ENCODE measurements at places on chromosomes 13 and 19. TPM values are rescaled to one million over a fixed set of nuclear protein-coding genes. Genes with fewer than 3 reads are reported as not detected.
A peak's percentile ranks its signal among the peaks of the same experiment; 100 is the strongest.

GRCh38 chr19:47267350-47267759 lies 7.3 kb upstream of the INAFM1 start:
- no peaks in the 10 kb centered on the region for H3K36me3 ChIP-seq
- H3K4me3 ChIP-seq: no peak overlapping the region
- no peak overlapping the region for H3K27ac ChIP-seq
- no peaks in the 10 kb centered on the region for H3K27me3 ChIP-seq

The NLRP4 gene
- total RNA-seq: 1.5 TPM

The BRSK1 gene
- total RNA-seq: 17.1 TPM

- no peak overlapping the region for H3K4me3 ChIP-seq
- no peak overlapping the region for H3K27ac ChIP-seq
- H3K36me3 ChIP-seq: no peaks in the 10 kb centered on the region
- H3K27me3 ChIP-seq: no peaks in the 10 kb centered on the region
- no peaks in the 10 kb centered on the region for H3K4me1 ChIP-seq
Observed at GRCh38 chr13:99677116-99677951, 176.1 kb downstream of the TM9SF2 start.

The COQ8B gene
- total RNA-seq: 38.5 TPM

DNA sequence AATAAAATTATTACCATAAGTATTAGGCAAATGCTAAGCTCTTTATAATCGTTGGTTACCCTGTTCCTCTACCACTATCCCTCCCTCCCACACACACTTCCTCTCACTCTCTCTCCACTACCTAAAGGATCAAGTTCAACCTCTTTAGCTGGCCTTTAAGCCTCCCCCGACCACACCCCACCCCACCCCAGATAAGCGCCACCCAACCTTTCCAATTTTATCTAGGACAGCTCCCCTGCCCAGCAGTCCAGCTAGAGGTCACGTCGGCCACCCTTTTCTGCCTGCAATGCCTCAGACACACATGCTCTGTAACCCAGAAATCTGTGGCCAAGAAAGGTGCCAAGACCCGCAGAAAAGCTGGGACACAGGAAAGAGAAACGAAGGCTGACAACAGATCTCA lies 1.1 kb downstream of the LYPD4 start:
- no peak for DNase-seq
- H3K36me3 ChIP-seq: no peaks in the 10 kb centered on the region
- no peaks in the 10 kb centered on the region for H3K27me3 ChIP-seq
- no peak overlapping the region for H3K4me3 ChIP-seq
- H3K27ac ChIP-seq: no peak overlapping the region

DNA sequence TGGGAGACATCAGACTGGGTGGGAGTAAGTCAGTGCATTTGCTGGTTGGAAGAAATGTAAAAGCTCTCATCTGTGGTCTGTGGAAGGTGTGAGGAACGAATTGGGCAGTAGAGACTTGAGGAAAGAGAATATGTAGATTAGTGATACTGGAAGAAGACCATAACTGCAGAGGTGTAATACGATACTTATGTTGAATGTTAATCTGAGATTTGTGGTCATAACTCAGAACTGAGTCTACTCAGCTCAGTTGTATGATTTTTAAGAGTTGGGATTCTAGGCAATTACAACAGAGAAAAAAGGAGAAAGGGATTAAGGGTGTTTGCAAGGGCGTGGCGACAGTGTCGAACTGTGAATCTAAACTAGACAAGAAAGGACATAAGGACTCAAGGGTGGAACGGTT lies 3.2 kb upstream of the IL17D start:
- H3K4me1 ChIP-seq: no peaks in the 10 kb centered on the region
- no peak overlapping the region for H3K4me3 ChIP-seq
- no peaks in the 10 kb centered on the region for H3K27me3 ChIP-seq
- H3K36me3 ChIP-seq: no peaks in the 10 kb centered on the region

The CCDC122 gene
- 7.1 TPM for total RNA-seq

DNA sequence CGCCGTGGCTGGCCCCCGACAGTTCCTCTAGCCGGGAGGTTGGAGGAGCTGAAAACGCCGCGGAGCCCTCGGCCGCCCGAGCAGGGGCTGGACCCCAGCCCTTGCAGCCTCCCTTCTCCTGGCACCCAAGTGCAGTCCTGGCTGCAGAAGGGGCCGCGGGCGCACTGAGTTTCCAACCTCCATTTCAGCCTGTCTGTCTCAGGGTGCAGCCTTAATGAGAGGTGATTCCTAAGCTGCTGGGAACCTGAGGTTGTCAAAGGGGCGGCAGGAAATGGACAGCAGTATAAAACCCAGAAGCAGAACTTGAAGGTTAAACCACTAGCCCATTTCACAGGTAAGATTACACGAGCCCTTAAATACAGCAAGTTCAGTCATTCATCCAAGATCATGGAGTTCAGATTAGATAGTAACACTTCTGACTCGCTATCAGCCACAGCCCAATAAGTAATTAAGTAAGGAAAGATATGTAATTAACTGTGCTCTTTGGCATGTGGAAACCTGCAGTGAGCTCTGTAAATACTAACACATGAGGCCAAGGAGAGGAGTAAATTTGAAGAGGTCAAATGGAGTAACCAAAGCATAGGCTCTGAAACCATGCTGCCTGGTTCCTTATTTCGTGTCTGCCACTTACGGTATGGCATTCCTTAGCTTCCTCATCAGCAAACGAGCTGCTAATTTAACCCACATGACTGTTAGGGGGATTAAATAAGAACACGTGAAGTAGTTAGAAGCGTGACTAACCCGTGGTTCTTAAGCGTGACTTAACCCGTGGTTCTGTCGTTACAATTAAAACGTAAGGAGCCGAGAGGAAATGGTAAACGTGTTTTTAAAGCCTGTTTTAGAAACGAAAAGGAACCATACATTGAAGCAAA lies 686 bp downstream of the SETDB2 start:
- peak overlapping the region; percentile 91 for H3K27ac ChIP-seq
- peak overlapping the region; percentile 88 for H3K4me3 ChIP-seq
- H3K4me1 ChIP-seq: no peaks in the 10 kb centered on the region
- no peaks in the 10 kb centered on the region for H3K36me3 ChIP-seq
- DNase-seq: peak; percentile 39

DNA sequence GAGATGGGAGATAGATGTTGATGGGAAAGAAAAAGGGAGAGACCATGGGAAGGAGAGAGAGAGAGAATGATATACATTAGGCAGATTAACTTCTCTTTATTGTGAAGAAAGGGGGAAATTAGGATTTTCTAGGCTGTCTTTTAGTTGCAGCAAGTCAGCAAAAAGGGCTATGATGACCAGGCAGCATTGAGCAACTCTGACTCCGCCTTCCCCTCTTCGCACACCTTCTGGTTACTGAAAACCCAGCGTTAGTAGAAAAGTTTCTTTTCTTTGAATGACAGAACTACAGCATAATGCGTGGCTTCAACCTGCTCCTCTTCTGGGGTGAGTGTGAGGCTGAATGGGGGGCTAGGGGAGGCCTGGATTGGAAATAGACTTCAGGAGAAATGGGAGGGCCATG lies at the start of gene ADGRE1:
Gene ADGRE1, plus strand, starts transcription at position 264 of the 400 bp plus-strand sequence. Its CDS starts 30 bp downstream, at position 294.
- H3K36me3 ChIP-seq: no peaks in the 10 kb centered on the region
- H3K27me3 ChIP-seq: no peaks in the 10 kb centered on the region
- H3K4me3 ChIP-seq: no peak within 1 kb of the TSS

DNA sequence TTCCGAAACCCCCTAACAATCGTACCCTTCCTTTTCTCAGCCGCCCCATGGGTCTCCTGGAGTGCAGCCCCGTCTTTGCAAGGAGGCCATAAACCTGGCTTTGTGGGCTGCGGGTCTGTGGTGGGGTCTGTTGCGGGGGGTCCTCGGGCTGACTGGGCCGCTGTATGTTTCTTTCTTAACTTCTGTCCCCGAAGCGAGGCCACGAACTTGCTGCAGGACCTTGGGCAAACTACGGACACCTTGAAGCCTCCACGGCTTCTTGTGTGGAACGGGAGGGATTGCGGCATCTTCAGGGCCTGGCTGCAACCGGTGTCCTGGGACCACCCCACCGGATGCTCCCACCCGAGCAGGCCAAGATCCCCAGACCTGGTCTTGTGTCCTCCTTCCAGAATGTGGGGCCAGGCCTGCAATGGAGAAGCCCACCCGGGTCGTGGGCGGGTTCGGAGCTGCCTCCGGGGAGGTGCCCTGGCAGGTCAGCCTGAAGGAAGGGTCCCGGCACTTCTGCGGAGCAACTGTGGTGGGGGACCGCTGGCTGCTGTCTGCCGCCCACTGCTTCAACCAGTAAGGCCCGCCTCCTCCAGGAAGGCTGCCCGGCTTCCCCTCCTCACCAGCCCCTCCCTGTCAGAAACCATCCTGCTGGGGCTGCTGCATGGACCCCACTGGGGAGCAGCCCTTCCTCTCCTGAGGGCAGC lies 12.0 kb downstream of the TIMM13 start:
- no peaks in the 10 kb centered on the region for H3K4me1 ChIP-seq
- no peak overlapping the region for H3K27ac ChIP-seq
- H3K36me3 ChIP-seq: no peaks in the 10 kb centered on the region

All from uterus (tissue), 4 donors.